ENCODE measurements at places on chromosomes 3 and 15.

GRCh38 chr3:12898965-12899755 is 57.8 kb upstream of the RPL32 start:
- DNase-seq: no peak

GRCh38 chr15:98416222-98416855 is 232.0 kb upstream of the IGF1R start:
- no peak for DNase-seq

DNA sequence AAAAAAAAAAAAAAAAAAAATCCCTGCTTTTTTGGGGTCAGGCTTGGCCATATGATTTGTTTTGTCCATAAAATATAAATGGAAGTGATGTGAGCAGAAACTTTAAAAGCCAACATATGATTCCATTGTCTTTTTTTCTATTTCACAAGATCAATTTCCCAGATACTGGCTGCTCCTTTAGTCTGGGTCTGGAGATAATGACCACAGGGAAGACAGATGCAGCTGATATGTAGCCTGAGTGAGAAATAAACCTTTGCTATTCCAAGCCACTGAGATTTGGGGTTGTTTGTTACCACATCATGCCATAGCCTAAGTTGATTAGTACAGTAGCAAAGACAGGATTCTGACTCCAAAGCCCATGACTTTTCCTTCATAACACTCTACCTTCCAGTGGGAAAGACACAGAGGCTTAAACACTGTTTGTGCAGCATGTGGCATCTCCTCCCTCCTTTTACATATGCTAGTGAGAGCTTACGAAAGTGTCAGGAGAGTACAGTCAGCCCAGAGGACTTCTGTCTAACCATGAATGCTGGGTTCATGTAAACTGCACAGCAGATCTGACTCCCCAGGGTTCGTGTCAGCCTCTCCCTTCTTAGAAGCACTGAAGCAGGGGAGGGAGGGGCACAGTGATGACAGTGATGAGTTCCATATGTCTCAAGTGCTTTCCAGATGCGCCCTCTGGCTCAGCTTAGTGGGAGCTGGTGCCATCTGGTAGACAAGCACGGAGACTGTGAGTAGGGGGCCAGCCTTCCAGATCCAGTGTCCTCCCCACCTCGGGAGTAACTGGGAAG is 36.7 kb upstream of the SLC7A14 start:
- DNase-seq: no peak

DNA sequence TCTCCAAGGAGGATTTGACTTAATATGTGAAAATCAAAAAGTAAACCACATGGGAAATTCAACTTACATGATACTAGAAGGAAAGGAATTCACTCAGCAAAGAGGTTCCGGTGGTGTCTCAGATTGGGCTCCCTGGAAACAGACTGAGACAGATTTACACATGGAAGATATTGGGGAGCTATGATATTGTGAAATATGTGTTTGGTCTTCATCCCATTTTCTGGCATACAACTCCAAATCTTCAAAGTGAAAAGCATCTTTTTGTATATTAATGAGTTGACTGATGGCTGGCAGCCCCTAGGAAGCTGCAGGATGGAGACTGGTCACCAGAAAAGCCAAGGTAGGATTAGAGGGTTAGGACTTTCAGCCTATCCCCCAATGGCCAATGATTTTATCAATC is 29.3 kb downstream of the GRK7 start:
- no peak for DNase-seq

- DNase-seq: no peak
Measured at GRCh38 chr15:69990566-69991421, 106.9 kb downstream of the TLE3 start.

DNA sequence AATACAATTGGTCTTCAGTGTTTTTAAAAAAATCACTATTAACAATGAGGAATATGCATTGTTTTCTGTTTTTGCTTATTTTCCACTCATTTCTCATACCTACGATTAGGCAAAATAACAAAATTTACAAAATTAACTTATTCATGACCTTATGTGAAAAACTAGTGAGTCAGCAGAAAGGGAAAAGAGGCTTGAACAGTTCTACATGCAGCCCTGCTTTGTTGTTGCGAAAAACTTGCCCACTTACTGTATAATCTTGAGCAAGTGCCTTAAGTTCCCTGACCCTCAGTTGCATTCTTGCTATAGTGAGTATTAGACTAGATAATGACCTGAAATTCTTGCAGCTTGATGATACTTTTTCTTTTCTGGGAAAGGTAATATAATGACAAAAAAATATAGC is 551.1 kb upstream of the BCHE start:
- no peak for DNase-seq

GRCh38 chr3:65811086-65811761 is 227.5 kb downstream of the MAGI1 start:
- DNase-seq: no peak

DNA sequence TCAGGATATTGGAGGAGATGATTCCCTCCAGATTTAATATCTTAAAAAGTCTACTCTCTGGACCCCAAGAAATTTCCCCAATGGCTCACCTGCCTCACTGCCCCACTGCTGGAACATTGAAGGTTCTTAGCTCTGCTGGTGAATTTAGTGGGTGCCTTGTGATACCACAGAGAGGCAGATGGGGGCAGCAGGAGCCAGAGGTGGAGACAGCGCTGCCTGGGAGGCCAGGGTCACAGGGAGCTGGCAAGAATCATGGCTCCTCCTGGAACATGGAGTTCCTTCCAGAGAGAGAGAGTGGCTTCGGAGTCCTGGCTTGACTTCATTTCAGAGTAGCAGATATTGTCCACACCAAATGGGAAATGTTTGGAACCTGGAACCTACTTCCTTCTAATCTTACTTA is 263.5 kb upstream of the CFAP20DC start:
- no peak for DNase-seq

DNA sequence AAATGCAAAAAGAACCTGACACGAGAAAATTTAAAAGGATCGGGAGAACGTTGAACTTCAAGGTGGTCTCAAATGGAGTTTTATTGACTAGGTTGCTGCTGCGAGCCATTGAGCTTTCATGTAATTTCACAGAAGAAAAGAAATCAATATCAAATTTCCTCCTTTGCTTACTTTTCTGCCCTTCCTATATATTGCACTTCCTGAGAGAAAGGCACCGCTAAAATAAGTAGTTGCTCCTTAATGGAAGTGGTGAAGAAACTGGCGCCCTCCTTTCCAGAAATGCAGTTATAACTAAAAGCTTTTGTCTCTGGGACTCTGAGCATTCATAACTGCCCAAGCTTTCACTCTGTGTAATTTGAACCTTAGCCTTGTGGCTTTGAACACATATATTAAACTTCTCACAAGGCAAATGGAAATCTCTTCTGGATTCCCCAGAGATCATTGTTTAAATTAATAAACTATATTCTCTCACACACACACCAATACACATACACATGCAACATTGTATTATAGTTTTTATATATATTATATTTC is 13.4 kb downstream of the EID1 start:
- DNase-seq: no peak

DNA sequence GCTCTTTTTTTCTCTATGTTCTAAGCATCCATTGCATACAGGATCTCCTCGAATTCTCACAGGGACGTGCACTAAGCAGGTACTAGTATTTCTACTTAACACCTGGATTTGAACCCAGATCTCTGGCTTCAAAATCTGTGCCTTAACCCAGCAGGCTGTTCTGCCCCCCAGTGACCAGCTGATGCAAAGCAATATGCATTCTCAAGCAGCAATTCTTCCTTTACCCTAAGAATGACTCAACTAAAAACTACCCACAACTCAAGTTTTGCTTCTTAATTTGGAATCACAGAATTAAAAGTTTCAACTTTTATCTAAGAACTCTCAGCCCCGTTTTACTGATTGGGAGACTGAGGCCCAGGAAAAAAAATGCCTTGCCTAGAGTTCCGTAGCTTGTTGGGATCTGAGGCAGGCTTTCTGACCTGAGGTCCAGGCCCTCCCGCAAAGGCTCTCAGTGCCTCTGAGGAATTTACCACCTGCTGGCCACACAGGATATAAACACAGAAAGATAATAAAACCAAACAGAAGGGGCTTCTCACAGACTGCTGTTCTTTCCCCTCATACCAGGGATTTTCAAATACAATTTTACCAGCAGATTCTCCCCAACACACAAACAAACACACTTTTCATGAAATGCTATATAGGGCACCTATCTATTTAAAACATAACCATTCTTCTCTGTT is 115.4 kb upstream of the RAD18 start:
- DNase-seq: no peak

DNA sequence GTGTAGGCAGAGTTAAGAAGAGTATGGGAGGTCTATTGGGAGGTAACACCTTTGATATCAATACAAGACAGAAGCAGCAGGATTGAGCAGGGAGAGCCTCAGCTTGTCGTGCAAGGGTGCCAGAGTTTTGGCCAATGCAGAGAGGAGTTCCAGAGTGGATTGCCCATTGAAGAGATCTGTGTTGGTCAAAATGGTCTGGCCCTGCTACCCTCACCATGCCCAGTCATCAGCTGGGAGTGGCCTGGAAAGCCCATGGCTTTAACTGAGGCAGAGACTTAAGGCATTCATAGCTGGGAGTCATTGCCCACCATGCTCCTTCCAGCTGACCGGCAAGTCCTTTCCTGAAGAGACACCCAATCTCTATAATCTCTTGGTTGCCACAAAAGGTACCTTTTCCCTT is 271.3 kb downstream of the ABHD5 start:
- no peak for DNase-seq

GRCh38 chr15:101530224-101530958 is 40.9 kb upstream of the PCSK6 start:
- DNase-seq: no peak

GRCh38 chr3:98779541-98780335 is 16.6 kb downstream of the ST3GAL6 start:
- DNase-seq: no peak

DNA sequence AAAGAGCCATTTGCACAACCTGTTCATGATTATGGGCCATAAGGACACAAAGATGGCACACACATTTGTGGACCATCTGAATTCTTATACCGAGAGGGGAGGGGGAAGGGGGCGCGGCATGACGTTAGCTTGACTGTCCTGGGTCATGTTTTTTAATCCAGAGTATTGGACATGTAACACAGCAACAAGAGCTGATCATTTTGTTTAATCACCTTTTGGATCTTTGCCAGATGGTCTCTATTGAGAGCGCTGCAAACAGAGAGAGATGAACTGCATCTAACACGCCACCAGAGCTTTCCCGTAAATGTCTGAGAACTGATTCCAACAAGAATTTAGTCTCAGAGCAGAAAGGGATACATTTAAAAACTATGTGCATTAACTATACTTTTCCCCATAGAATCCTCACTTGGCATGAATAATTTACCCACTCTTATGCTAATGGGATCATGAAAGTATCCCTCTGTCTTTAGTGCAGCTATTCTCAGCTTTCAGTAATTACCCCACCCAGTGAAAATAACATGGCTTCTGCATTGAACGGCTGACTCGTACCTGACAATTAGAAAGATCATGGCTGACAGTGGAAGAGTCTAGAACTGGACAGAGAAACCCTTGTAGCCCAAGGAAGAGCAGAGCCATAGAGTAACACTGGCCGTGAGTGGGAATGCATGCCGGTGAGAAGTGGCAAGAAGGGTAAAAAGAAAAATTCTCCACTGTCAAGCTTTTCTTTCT is 22.6 kb downstream of the MEIS2 start:
- no peak for DNase-seq

DNA sequence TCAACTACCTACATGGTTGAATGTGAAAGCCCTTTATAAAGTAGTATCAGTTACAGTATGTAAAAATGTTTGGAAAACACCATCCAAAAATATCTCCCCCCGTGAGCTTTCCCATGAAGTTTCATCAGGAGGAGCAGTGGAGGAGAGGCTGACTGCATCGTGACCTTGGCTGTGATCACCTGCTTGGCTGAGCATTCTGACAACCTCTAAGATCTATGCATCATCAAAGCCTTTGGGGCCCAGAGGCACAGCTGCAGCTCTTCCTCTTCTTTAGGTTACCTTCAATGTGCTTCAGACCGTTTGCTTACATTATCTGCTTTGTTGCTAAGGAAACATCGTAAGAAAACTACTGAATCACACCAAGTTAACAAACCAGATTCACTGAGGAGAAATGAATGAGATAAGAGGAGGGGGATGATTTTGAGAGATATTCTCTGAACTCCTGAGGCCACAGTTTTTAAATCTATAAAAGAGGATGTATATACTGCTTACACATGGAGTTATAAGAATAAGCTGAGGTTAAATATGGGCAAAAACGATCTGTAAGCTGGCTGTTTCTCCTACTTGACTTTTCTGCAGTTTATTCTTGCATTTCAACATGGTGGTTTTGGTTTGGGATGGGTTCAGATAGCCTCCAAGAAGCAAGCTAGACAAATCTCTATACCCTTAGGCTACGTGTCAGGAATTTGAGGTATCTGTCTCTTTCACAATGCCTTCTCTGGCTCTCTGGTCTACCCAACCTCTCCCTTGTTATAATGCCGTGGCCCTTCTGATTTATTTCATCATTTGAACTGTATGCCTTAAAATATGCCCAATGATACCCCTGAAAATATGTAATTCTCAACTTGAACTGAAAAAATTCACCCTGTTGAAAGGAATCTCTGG is 4.0 kb downstream of the GCSAM start:
- DNase-seq: peak; percentile 39

- DNase-seq: no peak
Measured at GRCh38 chr15:67826717-67827561, 1.6 kb downstream of the SKOR1 start.

- no peak for DNase-seq
Measured at GRCh38 chr15:31049682-31050615, 51.6 kb downstream of the TRPM1 start.

DNA sequence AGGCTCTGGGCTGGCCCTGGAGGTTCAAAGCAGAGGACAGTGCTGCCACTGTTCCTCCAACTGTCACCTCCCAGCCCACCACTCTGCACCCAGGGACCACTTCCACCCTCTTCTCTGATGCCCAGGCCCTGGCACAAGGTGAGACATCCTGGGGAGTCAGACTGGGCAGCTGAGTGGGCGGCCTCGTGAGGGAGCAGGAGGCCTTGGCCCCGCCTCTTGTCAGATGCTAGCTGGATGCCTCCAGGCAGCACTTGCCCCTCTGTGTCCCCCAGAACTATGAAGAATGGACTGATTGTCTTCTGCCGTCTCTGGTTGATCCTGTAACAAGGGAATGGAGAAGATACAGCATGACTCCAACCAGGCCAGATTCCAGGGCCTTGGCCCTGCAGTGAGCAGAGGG is 191.0 kb upstream of the LINGO1 start:
- DNase-seq: no peak

DNA sequence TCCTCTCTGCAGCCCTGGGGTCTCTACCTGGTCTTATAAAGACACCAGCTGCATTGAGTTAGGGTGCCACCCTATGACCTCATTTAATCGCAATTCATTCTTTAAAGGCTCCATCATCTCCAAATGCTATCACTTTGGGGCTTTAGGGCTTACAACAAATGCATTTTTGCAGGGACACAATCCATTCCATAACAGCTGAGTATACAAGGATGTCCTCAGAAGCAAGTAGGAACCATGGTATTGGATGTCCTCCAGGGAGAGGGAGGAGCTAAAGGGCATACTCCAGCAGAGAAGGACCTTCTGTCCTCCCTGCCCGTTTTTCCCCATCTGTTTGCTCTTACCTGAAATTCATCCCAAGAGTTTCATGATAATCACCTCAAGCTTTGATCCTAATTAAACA is 30.3 kb downstream of the UMPS start:
- no peak for DNase-seq

GRCh38 chr15:74573987-74574386 is 33.0 kb downstream of the ARID3B start:
- no peak for DNase-seq

All from activated B cell treated with CpG ODN at 0.5 μM for 24 hours (primary cell).